ENCODE measurements at places on chromosomes 11 and 22.

- DNase-seq, result peak; percentile 54
Observed at GRCh38 chr22:24289741-24290163, 19.1 kb downstream of the SPECC1L start.

DNA sequence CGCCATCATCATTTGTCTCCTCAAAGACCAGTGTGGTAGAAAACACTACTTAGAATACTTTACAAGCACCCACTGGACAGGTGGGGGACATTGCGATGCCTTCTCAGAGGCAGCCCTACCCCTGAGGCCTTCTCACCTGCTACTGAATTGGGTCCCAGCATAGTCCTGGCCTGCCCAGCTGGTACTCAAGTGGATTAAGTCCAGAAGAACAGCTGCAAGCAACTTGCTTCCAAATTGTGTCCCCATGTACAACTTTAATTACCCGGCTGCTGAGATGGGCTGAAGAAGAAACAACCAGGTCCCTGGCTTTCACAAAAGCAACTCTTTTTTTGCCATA, 12.3 kb downstream of the ABTB2 start:
- DNase-seq, result no peak

GRCh38 chr22:40070701-40071100, 75.9 kb downstream of the FAM83F start:
- peak; percentile 26 for DNase-seq

DNA sequence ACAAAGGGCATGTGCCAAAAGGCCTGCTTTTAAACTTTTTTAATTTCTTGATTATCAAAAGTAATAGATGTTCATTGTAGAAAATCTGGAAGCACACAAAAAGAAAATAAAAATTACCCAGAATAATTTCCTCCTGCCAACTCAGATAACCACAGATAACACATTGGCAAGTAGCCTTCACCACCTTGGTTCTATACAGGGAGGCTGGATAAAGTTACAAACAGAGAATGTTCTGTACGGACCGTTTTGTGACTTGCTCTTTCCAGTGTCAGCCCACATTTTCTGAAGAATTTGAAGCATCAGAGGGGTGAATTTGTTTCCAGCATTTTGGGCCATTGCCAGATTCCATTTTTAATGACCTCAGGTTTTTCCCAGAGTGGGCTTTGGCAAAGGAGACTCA, 23.5 kb downstream of the TUG1 start:
- DNase-seq, result no peak

GRCh38 chr11:31366795-31367194, 2.7 kb downstream of the DCDC1 start:
- no peak for DNase-seq

- DNase-seq, result no peak
Observed at GRCh38 chr22:42678894-42679293, 29.7 kb upstream of the CYB5R3 start.

DNA sequence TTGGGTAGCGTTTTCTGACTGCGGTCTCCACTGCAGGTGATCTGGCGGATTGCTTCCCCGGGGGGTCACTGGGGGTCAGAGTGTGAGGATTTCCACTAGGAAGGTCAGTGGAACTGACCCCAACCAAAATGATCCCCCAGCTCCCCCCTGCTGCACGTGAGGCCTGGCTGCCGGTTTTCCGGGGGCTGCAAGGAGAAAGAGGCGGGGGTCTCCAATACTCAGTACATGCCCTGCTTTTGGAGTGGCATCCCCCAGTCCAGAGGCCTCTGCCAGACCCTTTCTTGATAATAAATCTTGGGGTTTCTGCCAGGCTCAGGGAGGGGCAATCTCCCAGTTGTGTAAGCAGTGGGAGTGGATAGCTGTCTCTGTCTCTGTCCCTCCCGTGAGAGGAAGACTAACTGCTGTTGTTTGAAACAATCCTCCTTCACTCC, 71.5 kb upstream of the RTL6 start:
- DNase-seq, result no peak

DNA sequence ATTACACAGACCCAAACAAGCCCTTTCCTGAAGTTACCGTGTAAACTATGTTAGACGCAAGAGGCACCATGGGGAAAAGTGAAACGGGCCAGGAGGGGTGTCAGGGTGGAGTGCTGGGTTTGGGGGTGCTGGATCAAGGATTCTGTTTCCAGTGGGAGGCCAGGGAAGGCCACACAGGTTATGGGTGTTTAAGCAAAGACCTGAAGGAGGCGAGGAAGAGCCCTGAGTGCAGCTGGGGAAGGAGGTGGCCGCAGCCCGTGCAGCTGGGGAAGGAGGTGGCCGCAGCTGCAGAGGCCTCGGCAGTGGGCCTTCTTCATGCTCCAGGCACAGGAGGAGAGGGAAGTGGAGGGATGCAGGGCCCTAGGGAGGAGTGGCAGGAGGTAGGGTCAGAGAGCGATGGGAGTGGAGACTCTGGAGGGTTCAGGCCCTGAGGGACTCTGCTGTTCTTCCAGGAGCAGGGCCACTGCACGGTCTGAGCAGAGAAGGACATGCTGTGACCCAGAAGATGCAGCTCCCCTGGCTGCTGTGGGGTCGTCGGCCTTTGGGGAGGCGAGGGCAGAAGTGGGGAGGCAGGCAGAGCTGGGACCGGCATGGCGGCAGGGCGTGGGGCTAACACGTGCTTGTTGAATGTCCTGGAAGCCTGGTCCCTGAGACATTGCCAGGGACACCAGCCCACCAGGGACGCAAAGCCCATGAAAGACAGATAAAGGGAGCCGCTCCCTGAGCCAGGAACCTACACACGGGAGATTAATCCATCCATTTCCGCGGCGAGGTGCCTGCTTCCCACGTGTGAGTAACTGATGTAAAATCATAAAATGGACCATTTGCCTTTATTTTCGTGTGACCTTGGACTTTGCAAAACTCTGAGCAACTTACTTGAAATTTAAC, 1049.1 kb downstream of the BRD1 start:
- DNase-seq, result no peak

- no peak for DNase-seq
Observed at GRCh38 chr22:21652547-21653545, 10.7 kb downstream of the SDF2L1 start.

DNA sequence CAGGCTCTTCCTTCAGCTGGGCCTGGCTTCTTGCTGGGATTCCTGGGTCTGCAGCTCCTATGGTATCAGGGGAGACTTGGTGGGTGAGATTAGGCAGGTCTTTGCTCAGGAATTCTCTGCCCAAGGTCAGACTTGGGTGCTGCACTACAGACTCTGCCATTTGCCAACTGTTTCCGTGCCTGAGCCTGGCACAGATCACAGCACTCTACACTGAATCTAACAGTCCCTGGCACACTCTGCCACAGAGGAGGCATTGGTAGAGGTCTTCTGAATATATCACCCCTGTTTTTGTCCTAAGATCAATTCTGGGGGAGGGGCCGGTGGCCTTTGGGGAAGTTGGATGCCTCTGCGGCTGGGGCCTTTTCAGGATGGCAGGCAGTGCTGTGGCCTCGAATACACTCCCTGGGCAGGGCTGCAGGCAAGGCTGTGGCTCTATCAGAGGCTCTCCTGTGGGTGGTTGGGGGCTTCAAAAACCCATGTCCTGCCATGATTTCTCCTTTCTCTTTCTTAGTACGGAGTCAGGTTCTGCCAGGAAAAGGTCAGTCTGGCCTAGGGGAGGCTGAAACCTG, 115.0 kb upstream of the NARS2 start:
- no peak for DNase-seq

- DNase-seq, result peak; percentile 68
Observed at GRCh38 chr11:67504950-67505581, at the start of gene PITPNM1. Gene PITPNM1 (minus strand): TSS chr11:67505363. CDS start chr11:67504180, 1,183 bp downstream.

DNA sequence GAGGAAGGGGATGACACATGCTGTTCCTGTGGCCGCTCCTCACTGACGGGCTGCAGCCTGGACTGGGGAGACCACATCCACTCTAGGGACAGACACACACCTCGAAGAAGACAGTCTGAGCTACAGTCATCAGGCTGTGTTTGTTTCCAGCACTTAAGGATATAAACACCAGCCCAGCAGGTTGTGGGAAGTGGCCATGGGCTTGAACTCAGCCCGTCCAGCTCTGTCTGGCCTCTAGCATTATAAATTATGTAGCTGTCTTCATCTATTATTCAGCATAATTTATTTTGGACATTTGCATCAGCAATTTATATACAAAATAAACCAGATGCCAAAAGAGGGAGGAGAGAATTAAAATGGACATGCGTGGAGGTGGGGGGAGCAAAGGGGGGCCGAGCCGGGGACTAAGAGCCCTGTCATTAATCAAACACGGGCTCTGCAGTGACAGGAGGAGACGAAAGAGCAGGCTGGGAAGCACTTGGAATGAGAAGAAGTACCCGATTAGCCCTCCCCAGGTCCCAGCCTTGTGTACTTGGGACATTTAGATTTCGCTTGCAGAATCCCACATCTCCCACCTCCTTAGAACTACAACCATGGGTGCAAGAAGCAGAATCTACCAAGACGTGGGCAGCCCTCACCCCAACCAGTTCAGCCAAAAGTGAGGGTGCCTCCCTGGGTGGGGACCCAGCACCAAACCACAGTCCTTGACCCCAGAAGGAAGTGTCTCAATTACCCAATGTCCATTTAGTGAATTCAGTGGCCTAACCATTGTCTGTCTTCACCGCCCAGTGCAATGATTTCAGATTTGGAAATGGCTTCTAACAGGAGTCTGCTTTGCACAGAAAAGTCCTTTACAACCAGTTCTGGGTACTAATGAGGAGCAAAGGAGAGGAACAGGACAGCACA, 309.6 kb downstream of the OPCML start:
- no peak for DNase-seq

- DNase-seq, result no peak
Observed at GRCh38 chr22:19368876-19369275, 62.7 kb downstream of the HIRA start.

GRCh38 chr11:43942662-43943371, 380 bp downstream of the C11orf96 start:
- DNase-seq, result peak; percentile 67

- no peak for DNase-seq
Observed at GRCh38 chr11:61596542-61596941, 15.7 kb upstream of the SYT7 start.

- no peak for DNase-seq
Observed at GRCh38 chr22:40855979-40856512, 393 bp downstream of the ST13 start.

GRCh38 chr11:87722756-87723565, 452.3 kb downstream of the RAB38 start:
- no peak for DNase-seq

DNA sequence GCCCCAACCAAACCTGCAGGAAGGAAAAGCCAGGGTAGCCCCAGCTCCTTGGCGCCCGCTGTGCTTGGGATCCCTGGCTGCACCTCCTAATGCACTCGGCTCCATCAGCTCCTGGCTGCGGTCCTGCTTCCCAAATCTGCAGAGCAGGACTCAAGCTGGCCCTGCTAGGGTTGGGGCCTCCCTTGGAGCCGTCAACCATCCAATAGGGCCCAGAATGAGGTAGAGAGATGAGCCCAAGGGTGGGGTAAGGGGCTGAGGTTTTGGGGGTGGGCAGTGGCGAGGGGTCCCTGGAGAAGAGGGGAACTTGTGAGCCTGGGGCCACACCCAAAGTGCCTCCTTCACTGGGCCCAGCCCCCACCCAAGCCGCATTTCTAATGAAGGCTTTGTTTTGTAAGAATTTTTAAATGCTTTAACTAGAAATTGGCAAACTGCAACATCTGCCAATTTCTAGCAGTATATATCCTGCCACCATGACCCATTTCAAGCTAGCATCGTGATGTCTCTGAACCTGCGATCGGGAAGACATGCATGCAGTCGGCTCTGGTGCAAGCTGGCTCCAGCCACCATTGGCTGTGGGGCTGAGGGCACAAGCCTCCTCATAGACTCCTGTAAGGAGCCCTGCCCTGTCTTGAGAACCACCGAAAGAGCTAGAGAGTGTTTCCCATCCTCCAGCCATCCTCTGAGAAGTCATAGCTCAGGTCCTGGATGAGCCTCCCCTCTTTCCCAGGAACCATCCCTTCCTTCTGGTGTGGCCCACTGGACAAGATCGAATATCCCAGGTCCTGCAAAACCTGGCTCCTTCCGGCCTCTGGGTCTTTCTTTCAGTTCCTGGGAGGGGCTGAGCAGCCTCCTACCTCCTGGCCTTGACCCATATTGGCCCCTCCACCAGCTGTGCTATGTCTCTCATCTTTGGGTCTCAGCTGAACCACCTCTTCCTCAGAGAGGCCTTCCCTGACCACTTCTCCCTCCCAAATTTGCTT, 15.5 kb downstream of the C1QTNF6 start:
- no peak for DNase-seq

- no peak for DNase-seq
Observed at GRCh38 chr11:44622190-44622650, 56.8 kb downstream of the CD82 start.

DNA sequence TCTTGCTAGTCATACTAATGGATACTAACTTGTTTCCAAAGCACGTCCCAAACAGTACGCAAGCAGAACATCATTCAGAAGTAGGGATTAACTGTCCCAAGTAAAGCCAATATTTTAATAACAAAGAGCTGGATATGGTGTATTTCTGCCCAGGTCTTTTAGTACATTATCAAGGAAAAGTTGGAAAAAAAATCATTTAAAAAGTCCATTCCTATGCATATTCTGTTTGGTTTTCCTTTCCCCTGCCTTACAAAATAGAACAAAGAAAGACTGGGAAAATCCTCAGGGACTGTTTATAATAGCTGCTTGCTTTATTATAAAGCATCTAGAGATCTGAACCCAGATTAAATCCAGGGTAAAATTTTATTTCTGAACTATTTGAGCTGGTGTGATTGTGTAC, 83.9 kb downstream of the UVRAG start:
- DNase-seq, result no peak

- no peak for DNase-seq
Observed at GRCh38 chr11:105641433-105641832, 31.6 kb downstream of the GRIA4 start.

DNA sequence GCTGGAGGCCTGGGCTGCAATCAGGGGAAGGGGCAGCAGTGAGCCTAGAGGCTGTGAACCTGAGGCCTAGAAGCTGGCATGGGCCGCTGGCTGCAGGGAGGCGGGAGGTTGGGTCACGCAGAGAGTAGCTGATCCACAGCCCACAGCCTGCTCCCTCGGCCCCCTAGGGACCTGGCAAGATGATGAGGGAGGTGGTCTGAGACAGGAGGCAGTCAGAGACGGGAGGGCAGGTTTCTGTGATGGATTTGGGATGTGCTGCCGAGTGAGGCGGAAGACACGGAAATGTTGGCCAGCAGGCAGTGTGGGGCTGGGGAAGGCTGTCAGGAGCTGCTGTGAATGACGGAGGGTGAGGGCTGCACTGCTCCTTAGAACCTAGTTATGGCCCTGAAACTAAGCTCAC, 22.7 kb downstream of the LRFN4 start:
- DNase-seq, result no peak

- DNase-seq, result no peak
Observed at GRCh38 chr11:116869610-116870009, 32.2 kb upstream of the APOA1 start.
